H7 (cell line): ENCODE measurements at places on chromosomes 2 and 18. TPM values are rescaled to one million over a fixed set of nuclear protein-coding genes. Genes with fewer than 3 reads are reported as not detected.

The SAG gene
- total RNA-seq = not detected in 2 replicates

DNA sequence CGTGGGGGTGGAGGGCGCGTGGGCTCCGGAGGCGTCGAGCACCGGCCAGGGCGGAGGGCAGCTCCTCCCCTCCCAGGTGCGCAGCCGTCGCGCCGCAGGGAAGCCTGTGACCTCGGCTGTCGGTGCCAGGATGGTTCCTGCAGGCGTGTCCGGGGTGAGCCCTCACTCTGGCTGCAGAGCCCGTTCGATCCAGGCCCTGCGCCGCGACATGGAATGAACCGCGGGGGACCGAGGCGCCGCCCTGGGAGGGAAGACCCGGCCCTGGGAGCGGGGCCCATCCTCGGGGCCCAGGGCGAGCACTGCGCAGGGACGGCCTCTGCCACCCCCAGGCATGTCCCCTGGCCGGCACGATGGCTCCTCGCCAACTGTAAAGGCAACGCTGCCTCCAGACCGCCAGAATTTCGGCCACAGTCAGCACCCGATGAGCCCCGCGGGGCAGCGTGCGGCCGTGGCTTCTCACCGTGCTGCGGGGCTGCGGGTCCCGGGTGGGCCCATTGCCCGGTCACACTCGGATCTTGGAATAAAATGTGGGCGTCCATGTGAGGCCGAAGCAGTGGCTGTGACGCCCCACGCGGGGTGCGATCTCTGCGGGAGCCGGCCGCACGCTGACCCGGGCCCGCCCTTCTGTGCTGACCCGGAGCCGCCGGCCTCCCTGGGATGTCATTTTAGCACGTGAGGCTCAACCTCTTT lies 26.6 kb downstream of the SALL3 start:
- peak; percentile 60 for DNase-seq

The UGT1A6 gene
- not detected in 2 replicates for total RNA-seq

GRCh38 chr2:27243391-27244130 lies 19.3 kb downstream of the SLC30A3 start:
- no peak for DNase-seq

- DNase-seq = peak; percentile 88
These were observed 16.8 kb upstream of the ALPI start for GRCh38 chr2:232438951-232439757.

- no peak for DNase-seq
These were observed 321.9 kb upstream of the GALNT5 start for GRCh38 chr2:156935616-156936015.

The NEUROD1 gene
- total RNA-seq = 0.04 TPM in 1 of 2 replicates, not detected in the other

- DNase-seq = no peak
These were observed 41.3 kb downstream of the RALB start for GRCh38 chr2:120294008-120294340.

DNA sequence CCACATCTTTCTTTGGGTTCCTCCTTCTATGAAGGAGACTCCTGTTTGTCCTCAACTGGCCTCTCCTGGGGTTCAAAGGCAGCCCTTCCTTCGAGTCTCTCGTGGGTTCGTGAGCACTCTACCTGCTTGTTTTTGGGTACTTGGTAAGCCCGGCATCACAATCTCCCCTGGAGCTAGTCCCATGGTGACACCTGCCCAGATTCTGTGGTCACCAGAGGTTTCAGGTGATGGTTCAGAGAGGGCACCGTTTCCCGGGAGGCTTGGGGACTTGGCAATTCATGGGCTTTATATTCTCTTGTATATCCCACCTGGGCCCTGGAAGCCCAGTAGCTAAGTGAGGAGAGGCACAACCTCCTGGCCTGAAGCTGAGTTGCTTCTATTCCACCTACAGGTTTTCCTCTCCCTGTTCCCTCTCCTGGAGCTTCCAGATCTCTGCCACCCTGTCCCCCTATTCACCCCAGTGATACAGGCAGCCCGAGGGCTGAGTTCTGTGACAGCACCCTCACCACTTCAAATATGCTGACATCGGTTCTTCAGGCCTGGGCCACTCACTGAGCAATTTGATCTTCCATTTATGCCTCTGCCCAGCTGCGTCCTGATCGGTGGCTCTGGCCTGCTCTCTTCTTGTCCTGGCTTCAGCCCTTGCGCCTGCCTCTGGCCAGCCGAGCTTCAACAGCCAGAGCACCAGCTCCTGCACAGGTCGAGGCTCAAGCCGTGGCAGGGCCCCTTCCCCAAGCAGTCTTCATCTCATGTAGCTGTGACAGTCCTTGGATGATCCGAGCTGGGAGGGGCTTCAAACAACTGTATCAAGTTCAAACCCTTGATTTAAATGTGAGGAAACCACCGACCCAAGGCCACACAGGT lies 91.5 kb downstream of the MSH2 start:
- peak; percentile 19 for DNase-seq
